AG04450 (cell line): ENCODE measurements at places on chromosomes 1 and 21. TPM values are rescaled to one million over a fixed set of nuclear protein-coding genes. Genes with fewer than 3 reads are reported as not detected.

GRCh38 chr1:201399352-201400126 lies 415 bp upstream of the LAD1 start:
- DNase-seq, result no peak

DNA sequence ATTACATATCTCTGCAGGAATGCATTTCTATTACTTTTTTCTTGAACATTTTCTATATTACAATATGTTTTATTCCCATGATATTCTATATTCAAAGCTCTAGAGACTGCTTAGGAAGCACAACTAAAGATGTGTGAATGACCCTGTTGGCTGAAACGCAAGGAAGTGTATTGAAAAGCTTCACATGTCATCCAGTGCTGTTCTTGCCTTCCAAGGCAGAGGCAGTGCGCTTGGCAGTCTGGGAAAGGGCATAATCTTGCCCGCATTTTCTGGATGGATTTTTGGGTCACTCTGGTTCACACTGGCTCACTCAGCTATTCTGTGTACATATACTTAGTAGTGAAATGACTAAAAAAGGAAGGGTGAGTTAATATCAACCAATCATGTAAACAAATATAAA lies 262.4 kb downstream of the PTPRC start:
- DNase-seq, result no peak

- DNase-seq, result peak; percentile 100
These were observed 14.7 kb upstream of the KCNE1 start for GRCh38 chr21:34526618-34527290.

PIGK gene
- 34.7 and 48.8 TPM in 2 replicates for polyA plus RNA-seq

- DNase-seq, result no peak
These were observed 15.0 kb upstream of the TGFB2 start for GRCh38 chr1:218330043-218330623.

PPIAL4G gene
- not detected in 2 replicates for polyA plus RNA-seq

GRCh38 chr1:15063346-15063745 lies 90.2 kb upstream of the TMEM51 start:
- no peak for DNase-seq

SAMD13 gene
- 0.99 and 1.0 TPM in 2 replicates for polyA plus RNA-seq

GRCh38 chr1:61132176-61132638 lies 49.8 kb downstream of the NFIA start:
- DNase-seq, result no peak

DNA sequence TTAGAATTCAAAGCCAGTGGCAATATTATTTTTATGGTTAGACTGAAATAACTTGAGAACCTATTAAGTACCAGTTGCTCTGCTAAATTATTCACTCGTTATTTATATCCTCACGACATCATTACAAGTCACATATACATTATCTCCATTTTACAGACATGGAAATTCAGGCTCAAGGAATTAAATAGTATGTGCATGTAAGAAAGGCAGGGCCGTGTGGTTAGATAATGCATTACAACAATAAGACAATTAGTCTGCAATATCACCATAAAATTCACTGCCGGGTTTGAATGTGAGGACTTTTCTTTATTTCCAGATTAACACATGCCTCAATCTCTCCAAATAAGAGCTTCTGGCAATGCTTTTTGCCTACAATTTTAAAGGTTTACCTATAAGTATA lies 523.4 kb downstream of the PTBP2 start:
- no peak for DNase-seq
